ENCODE measurements at places on chromosomes 6 and 20. TPM values are rescaled to one million over a fixed set of nuclear protein-coding genes. Genes with fewer than 3 reads are reported as not detected.

- DNase-seq, result peak; percentile 40
These were observed 37.7 kb downstream of the FOXO3 start for GRCh38 chr6:108598305-108598863.

ZNF831 gene
- 6.3 TPM for total RNA-seq

GRCh38 chr20:45444050-45444449 lies 25.5 kb upstream of the WFDC2 start:
- no peak for DNase-seq

DNA sequence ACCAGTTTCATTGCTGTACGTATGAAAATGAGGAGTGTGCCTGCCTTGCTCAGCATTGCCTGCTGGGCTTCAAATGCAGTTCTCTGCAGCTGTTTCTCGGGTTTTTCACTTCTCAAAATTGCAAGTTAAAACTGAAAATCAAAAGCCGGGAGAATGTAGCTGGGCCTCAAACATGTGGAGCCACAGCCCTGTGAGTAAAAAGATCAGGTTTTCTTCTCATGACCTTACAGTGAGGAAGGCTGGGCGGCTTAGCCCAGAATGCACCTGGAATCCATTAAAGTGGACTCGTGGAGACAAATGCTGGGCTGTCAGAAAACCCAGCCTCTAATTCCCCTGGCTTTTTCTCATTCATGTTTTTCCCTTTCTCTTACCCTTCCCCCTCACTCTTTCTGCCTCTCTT lies 34.4 kb downstream of the DSE start:
- peak; percentile 89 for DNase-seq

FAM209B gene
- total RNA-seq, result not detected

DNA sequence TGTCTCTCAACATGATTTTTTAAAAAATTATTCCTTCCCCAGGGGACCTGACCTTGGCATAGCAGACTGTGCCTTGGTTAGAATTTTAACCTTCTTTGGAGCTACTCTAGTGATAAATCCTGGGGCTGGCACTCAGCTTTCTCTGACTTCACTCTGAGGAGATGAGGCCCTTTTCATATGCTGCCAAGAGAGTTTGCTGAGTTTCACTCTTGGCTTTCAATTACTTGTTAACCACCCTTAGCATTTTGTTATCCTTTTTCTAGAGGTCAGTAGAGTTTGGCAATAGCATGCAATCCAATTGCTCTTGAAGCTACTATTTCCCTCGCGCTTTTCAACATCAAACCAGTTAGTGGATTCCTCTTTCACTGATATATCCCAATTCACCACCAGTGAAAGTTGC lies 920.3 kb downstream of the EYS start:
- no peak for DNase-seq

DNA sequence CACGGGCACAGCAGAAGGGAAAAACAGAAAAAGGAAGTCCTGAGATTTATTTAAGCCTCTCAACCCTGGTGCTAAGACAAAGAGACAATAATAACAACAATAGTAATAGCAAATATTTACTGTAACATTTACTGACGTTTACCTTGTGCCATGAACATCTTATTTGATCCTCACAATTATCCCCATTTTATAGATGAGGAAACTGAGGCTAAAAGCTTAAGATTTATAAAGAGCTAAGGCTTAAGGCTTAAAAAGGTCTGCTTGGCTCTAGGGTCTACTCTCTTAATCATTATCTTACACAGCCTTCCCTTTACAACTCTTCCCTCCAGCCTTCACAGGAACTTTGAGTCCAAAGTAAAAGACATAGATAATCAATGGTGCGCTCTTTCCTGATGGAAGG lies 3.3 kb downstream of the WFDC3 start:
- DNase-seq, result no peak

- DNase-seq, result no peak
These were observed 38.2 kb upstream of the CCN6 start for GRCh38 chr6:112015725-112016124.

- no peak for DNase-seq
These were observed 24.6 kb upstream of the ARG1 start for GRCh38 chr6:131548441-131548840.

TMEM244 gene
- not detected for total RNA-seq

DNA sequence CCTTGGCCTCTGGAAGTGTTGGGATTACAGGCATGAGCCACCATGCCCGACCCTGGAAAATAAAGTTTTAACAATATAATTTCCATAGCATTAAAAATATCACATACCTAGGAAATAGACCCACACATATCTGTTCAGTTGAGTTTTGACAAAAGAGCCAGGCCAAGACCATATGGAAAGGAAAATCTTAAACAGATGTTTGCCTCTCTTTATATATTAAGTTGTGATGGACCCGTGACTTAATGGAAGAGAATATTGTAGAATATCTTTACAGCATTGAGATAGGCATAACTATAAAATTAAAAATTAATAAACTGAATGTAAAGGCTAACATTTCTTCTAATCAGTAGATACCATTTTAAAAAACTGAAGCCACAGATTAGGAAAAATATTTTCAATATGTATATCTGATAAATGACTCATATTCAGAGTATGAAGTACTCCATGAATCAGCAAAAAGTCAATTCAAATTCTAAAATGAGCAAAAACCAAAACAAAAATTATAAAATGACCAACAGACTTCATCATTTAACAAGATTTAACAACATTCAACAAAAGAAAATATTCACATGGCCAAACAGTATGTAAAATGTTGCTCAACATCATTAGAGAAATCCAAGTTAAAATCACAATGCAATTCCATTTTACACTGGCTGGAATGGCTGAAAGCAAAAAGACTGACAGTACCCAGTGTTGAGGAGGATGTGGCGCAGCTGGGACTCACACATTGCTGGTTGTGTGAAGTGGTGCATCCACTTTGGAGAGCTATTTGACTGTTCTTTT lies 43.3 kb downstream of the GTF2H5 start:
- DNase-seq, result no peak

- DNase-seq, result no peak
These were observed 473.9 kb upstream of the HS3ST5 start for GRCh38 chr6:114816678-114817077.

DAAM2 gene
- total RNA-seq, result 1.1 TPM

DNA sequence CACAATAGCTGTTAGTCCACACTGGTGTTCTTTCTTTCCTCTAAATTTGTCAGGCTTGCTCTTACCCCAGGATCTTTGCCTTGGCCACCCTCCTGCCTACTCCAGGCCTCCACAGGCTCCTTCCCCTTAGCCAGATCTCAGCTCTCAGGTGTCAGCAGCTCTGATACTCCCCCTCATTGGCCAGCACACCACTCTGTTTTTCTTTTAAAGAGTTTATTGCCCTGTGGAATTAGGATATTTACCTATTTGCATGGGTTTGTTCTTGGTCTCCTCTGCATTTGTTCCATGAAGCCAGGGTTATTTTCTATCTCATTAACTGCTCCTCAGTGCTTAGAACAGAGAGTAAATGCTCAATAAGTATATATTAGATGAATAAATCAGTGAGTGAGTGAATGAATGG lies 36.8 kb downstream of the GCNT2 start:
- DNase-seq, result no peak

FAM83C gene
- not detected for total RNA-seq

DNA sequence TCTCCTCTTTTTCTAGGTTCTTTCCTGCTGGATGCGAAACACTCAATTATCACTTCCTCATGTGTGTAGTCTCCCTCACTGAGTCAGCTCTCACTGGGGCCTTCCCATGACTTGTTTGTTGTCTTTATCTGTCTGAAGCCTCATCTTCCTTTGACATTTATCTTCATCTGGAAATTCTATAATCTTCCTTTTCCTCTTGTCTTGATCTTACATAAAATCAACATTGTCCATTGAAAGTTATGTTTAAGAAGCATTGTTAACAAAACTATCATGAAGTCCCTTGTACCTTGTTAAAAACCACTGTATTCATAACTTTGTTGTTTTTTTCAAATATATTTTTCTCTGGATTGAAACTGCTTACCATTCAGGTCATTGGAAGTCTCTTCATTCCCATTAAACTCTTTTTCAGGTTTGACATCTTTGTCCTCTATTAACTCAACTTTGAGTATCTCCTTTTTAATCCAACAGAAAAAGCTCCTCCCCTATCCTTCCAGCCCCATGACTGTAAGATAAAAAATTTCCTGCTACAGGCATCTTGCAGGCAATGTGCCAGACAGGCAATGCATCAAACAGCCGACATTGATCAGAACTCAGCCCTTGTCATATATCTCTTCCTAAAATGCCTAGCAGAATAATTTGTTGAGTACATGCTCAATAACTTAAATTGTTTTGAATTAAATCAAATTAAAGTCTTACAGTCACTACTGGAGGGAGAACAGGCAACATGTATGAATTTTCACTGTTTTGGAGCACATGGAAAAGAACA lies 34.8 kb downstream of the MYLIP start:
- no peak for DNase-seq

DNA sequence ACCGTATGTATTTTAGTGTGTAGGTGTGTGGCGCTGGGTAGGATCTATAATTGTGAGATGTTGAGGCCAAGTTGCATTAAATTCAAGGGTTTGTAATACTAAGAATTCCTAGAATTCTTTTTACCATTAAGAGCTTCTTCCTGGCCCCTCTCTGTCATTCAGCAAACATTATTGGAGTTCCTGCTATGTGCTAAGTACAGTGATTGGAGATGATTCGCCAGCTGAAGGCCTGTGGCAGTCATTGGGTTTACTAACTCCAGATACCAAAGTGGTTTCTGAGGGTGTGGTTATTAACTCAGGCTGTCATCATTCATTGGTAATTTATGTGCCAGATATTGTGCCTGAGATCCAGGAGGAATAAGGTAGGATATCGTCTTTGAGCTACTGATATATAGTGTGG lies 167.1 kb downstream of the LAMA2 start:
- no peak for DNase-seq

DNA sequence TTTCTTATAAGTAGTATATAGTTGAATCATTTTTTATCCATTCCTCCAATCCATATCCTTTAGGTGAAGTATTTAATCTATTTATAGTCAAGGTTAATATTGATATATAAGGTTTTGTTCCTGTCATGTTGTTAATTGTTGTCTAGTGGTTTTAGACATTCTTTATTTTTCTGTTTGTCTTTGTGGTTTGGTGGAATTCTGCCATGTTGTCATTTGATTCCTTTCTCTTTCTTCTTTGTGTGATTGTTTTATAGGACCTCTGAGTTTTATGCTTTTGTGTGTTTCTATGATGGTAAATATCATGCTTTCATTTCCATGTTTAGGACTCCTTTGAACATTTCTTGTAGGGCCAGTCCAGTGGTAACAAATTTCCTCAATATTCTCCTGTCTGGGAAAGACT lies 450.3 kb upstream of the BTBD3 start:
- no peak for DNase-seq

GRCh38 chr20:10898552-10898951 lies 224.8 kb upstream of the JAG1 start:
- no peak for DNase-seq

GRCh38 chr6:53581856-53582255 lies 37.0 kb upstream of the GCLC start:
- no peak for DNase-seq

DNA sequence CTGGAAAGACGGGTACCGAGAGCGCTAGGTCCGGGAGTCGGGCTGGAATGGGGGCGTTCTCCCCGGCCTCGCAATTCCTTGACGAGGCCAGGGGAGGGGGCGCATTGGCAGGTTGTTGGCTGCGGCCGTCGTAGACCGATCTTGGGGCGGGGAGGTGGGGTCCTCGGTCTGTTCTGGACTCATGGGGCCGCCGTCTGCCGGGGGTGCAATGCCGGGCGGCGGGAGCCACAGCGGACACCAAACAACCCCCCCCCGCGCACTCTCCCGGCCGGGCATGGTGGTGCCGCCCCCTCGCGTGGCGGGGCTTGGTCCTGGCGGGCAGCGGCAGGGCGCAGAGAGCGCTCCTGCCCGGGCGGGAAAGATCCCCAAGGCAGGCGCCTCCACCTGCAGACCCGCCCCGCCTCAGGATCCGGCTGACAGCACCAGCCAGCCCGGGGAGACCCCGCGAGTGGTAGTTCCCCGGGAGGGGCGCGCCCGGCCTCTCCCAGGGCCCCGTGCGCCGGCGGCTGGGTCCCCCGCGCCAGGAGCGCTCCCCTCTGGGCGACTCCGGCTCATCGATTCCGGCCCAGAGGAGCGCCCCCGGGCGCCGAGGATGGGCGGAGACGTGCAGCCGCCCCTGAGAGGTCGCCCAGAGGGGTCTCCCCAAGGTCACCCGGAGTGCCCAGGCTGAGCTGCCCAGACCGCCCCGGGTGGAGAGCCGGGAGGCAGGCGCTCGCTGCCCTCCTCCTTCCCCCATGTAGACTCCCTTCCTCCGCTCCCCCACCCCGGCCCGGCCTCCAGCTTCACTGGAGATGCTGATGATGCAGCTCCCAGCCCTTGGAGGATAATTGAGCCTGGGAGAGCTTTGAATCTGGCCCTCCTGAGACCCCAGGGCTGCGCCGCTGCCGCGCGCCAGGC lies 709 bp downstream of the PPP1R16B start:
- peak; percentile 71 for DNase-seq

MLIP gene
- total RNA-seq, result not detected

CTCFL gene
- not detected for total RNA-seq

DNA sequence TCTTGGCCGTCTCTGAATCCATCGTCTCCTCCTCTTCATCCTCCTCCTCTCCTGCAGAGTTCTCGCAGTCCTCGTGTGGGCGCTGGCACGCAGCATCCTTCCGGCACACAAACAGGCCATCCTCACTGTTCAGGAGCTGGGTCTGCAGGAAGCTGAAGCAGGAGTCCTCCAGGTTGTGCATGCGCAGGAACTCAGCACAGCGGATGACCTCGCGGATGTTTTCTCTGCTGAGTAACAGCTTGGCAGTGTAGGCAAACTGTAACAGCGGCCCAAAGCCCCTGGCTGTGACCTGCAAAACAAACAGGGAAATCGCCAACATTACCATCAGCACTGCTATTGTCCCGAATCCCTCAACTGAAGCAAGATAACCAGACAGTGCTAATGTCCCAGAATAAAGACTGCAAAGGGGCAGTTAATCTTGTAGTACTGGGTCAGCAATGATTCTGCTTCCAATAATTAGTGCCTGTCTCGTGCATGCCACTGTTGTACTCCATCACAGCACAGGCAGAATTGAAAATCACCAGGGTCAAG lies 57.4 kb downstream of the GJA10 start:
- no peak for DNase-seq

GRCh38 chr20:2739042-2739398 lies 46.4 kb downstream of the EBF4 start:
- no peak for DNase-seq

DNA sequence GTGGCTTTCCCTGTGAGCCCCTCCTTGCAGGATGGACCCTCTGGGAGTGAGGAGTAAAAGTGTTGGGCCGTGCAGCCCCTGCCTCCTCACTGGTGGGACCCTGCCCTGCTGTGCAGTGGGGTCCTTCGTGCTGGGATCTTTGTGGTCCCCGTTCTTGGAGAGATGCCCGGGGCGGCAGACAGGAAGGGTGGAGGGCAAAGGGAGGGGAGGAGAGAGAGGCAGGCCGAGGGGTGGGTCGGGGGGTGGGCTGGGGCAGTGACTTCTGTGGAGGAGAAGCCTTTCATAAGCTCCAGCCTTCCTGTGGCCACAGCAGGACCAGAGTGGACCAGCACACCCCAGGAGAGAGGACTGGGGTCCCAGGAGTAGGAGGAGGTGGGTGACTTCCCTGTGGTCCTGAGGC lies at the start of gene COL20A1:
TSS of gene COL20A1 (plus strand) at position 283 of the 400 bp plus-strand sequence. CDS start 1,922 bp downstream, outside the sequence.
- DNase-seq, result no peak

GRCh38 chr20:10034717-10035571 lies at the start of gene ANKEF1:
ANKEF1 (plus strand) TSS chr20:10034987; CDS start chr20:10038302, 3,315 bp downstream.
- peak; percentile 86 for DNase-seq

GRCh38 chr6:135600931-135601330 lies 103.4 kb upstream of the AHI1 start:
- DNase-seq, result no peak

GRCh38 chr6:24228123-24228522 lies 102.1 kb downstream of the NRSN1 start:
- no peak for DNase-seq

Data from OCI-LY7 (cell line).